ENCODE measurements at places on chromosomes 7 and 10.

DNA sequence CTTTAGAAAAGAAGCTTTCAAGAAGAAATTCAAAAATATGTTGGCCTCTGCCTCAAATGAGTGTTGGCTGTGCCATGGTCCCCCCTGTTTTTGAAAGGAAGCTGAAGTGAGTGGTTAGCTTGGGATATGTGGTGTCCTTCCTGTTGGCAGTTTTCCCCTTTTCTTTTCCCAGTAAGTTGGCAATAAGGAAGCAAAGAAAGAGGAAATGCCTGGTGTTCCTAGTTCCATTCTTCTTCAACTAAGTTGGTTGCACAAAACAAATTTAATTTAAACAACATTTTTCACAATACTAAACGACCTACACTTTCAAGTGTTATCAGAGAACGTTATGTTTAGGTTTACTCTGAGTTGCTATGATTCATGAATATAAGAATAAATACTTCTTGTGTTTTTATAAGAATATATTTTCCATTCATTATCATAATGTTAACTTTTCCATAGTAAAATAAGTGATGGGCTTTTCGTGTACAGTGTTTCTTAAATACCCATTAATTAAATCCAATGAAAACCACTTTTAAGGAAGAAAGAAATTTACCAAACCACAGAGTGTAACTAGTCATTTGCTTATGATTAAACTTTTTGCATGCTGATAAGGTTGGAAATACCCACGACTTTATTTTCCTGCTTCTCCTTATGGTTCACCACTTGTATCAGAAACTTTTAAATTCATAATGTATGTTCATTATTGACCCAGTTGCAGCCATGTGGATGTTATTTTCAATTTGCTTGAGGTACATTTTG lies 7.7 kb downstream of the HDAC9 start:
- DNase-seq = no peak

GRCh38 chr10:43253461-43254198 lies 13.2 kb downstream of the RASGEF1A start:
- peak; percentile 35 for DNase-seq

DNA sequence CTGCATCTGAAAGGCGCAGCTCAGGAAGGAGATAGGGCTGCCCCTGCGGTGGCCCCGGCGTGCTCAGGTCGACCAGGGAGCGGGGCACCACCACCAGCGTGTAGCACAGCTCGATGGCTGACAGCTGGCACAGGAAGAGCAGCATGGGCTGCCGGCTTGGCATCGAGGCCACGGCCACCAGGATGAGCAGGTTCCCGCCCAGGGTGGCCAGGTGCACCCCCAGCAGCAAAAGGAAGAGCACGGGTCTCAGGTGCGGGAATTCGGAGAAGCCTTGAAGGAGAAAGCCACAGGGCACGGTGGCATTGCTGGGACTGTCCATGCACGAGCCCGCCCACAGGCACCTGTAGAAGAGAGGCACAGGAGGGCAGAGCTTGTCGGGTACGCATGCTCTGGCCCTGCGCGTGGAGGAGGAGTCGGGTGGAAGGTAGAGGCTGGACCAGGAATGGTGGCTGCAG lies 33.9 kb downstream of the TAS2R41 start:
- DNase-seq = no peak

- DNase-seq = no peak
These were observed at the start of gene EVX1 for GRCh38 chr7:27242555-27243339. Gene EVX1, plus strand, starts transcription at chr7:27242802. Its CDS starts 229 bp downstream, at chr7:27243031.

- DNase-seq = no peak
These were observed 66.1 kb upstream of the ABLIM1 start for GRCh38 chr10:114723991-114724715.

DNA sequence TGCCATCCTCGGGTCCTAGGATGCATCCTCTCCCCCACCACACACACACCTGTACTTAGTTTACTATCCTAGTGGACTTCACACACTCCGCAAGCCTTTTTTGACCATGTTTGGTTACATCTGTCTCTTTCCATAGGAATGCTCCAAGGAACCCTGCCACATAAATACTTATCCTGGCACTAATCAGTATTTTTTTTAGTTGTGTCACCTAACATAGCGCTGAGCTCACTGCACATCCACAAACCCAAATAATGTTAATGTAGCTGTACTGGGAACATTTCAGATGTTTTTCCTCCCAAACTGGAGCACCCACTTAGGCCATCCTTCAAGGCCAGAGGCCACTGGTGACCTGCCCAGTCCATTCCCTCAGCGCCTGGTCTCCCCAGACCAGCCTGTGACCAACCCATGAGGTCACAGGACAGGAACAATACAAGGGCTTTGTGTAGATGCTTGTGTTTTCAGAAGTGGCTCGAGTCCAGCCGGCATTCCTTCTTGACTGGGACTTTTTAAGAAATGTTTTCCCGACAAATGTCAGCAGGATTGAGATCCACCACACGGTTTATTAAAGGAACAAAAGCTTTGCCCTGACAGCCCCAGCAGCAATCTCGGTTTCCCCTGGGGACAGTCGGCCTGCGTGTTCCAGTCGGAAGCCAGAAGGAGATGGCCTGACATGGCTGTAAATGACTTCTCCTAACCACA lies 181.4 kb downstream of the JCAD start:
- DNase-seq = no peak

GRCh38 chr7:73442903-73443500 lies 9.4 kb downstream of the FZD9 start:
- no peak for DNase-seq

DNA sequence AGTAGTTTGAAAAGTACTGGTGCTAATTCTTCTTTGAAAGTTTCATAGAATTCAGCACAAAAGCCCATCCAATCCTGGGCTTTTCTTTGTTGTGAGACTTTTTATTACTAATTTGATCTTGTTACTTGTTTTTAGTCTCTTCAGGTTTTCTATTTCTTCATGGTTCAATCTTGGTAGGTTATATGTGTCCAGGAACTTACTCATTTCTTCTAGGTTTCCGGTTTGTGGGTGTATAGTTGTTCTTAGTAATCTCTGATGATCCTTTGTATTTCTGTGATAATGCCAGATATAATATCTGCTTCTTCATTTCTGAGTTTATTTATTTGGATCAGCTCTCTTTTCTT lies 147.5 kb downstream of the RTKN2 start:
- DNase-seq = no peak

DNA sequence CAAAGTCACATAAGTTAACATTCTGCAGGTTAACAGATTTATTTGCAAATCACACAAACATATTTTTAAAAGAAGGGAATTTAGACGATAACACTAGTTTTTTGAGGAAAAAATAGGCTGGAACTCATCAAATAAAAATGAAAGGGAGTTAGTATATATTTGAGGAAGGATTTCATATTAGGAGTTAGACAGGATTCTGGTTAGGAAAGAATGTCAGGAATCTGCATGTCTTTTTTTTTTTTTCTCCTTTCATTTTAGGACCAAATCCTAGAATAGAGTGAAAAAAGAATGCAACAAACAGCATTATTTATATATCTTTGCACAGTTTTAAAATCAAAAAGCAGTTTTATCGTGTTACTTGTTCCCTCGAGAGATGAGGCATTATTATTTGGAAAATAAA lies 8.9 kb upstream of the TRDMT1 start:
- no peak for DNase-seq

DNA sequence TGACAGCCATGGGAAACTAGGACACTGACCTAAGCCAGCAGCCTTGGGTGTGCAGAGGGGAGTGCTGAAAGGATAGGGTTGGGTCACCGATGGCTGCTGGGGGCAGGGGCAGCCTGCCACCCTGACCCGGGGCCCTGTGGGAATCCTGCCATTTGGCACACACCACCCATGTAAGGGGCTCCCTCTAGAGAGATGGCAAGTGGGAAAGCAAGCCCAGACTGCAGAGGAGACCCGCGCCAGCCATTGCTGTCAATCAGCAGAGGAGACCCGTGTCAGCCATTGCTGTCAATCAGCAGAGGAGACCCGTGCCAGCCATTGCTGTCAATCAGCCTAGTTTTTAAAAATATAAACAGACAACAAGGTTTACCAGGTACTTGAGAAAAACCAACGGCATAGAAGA lies 27.4 kb upstream of the PRKAG2 start:
- DNase-seq = no peak

DNA sequence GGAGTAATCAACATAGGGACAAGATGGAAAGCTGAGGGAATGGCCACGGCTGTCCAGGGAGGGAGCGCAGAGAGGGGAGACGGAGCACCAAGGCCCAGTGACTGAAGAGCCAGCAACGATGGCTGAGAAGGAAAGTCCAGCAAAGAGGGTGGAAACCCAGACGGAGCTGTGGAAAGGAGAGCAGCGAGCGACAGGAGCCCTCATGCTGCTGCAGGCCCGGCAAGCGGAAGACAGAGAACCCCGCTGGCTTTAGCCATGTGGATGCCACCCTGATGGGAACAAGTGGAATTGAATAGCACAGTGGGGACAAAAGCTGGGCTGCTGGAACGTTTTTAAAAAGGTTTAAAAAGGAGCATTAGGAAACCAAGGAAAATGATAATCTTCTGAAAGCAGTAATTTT lies 82.9 kb upstream of the DDC start:
- DNase-seq = no peak

GRCh38 chr7:7761340-7761973 lies 43.0 kb upstream of the RPA3 start:
- no peak for DNase-seq

DNA sequence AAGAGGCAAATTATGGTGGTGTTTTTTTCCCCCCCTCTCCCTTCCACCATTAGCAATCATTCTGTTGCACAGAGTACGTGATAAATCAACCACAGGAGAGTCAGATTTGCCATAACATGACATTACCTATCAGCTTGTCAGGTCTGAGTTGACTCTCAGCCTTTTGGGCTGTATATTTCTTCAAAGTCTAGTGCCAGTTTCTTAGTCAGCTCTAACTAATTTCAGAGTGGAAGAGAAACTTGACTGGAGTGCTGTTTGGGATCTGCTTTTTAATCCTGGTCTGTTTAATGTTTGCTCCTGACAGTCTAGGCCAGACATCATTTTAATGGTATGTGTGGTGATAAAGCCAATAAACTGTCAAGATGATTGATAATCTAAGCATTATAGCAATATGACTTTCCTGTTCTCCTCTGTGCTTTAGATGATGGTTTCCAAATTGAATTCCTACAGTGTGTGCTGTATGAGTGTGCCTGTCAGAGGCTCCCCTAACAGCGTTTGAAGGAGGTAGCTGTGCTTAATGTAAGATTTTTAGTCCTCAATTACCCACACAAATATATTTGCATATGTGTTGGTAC lies 76.9 kb downstream of the LRMDA start:
- DNase-seq = no peak

GRCh38 chr10:74683621-74684364 lies 142.6 kb upstream of the KAT6B start:
- DNase-seq = no peak

GRCh38 chr10:43939939-43940820 lies 291.5 kb upstream of the ZNF32 start:
- DNase-seq = peak; percentile 44

DNA sequence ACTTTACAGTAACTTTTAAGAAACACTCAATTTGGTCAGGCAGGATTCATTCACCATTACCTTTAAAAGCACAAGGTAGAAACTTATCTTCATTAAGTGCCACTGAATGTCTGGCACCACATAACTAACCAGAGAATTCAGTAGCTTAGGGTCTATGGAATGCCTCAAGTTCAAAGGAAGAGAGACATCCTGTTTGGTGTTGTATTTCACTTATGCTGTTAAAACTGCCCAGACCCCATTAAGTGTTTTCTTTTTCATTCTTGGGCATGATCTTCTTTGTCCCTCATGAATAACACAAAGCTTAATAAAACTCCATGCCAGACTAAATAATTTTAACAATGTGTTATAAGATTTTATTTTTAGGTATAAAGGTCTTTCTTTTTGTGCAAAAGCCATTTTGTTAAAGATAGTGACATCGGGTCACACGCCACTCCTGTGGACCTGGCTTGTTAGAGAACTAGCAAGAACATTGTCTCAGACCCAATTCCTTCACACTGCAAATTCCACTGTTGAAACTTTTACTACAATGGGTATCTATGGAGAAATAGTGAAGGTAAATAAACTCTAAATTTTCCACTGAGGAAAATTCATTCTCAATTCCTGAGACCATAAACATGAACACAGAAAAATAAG lies 221.0 kb downstream of the TWIST1 start:
- DNase-seq = no peak

DNA sequence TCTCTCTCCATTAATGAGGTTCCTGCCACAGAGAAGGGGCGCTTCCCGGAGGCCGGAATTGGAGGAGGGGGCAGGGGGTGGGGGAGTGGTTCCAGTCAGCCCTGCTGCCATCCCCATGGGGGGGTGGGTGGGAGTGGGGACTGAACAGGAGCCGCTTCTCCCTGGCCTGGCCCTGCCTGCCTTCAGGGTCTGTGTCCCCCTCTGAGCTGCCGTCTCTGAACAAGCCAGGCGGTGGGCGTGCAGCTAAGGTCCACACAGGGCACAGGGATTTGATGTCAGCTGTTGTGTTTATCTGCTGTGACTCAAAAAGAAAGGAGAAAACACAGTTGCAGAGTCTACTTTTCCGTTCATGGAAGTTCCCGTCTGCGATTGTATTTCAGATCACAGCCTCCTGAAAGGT lies 141.5 kb upstream of the PCBD1 start:
- no peak for DNase-seq

- no peak for DNase-seq
These were observed 43.3 kb upstream of the HBP1 start for GRCh38 chr7:107125475-107125874.

GRCh38 chr10:61139592-61139953 lies 195.6 kb upstream of the RHOBTB1 start:
- no peak for DNase-seq

DNA sequence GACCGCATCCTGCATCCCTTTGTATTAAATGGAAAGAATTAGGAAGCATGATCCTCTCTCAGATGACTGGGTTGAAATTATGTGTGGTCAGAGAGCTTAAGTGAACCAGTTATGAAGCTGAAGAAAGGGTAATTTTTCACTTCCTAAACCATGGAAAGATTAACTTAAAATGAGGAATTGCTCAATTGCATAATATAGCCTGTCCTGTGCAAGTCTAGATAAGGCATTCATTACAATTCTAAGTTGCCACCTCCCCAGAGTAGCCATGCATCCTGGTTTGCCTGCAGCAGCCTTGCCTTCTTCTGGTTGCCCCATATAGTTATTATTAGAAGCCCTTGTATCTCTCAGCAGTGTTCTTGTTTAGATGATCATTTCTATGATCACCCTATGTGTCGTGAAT lies 45.3 kb downstream of the STARD3NL start:
- no peak for DNase-seq

DNA sequence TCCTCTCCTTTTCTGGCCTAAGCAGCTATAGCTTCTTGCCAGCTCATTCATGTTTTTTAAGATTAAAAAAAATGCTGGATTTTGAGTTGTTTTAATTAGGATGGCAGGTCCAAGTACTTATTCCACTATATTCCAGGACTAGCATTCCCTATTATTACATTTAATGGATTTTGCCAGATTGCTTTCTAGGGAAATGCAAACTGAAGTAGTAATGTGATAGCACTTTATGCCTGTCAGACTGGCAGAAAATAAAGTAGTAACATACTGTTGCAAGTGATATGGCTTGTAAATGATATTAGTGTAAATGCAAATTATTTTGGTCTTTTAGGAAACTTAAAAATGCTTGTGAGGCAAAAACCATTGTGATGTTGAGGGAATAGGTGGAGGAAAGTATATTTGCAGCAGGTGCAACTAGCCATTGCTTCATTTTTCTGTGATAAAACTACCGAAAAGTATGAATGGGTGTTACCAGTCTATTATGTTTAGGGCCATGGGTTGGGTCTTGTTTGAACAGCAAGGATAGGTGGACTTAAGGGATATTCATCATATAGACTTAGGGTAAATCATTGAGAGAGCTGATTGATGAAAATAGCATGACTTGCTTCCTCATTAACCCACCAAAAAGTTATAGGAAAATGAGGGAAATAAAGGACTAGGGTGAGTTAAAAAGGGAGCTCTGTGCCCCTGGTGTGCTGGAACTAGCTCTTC lies 19.9 kb downstream of the ZNRF2 start:
- DNase-seq = no peak
